ENCODE measurements at places on chromosomes 6 and 20. TPM values are rescaled to one million over a fixed set of nuclear protein-coding genes. Genes with fewer than 3 reads are reported as not detected.

The GABRR1 gene
- total RNA-seq: not detected

The PAX1 gene
- not detected for total RNA-seq

The CCM2L gene
- total RNA-seq: not detected

The LHFPL5 gene
- total RNA-seq: not detected

The PRR18 gene
- total RNA-seq: not detected

The CST2 gene
- not detected for total RNA-seq

The MRPL14 gene
- 56.1 TPM for total RNA-seq

The C6orf52 gene
- 0.65 TPM for total RNA-seq

The TP53TG5 gene
- not detected for total RNA-seq

The AKAP12 gene
- total RNA-seq: 207 TPM

The NDUFAF4 gene
- total RNA-seq: 14.4 TPM

The KHDRBS2 gene
- not detected for total RNA-seq

The MEP1A gene
- not detected for total RNA-seq

The AIF1 gene
- not detected for total RNA-seq

The TFAP2A gene
- 0.39 TPM for total RNA-seq

The RIPPLY2 gene
- total RNA-seq: under 0.01 TPM

The KATNA1 gene
- total RNA-seq: 35.8 TPM

The PRL gene
- total RNA-seq: 0.11 TPM

The MAPK13 gene
- total RNA-seq: 8.3 TPM

The FAM162B gene
- total RNA-seq: not detected

The DCDC2 gene
- total RNA-seq: not detected

The SLC35D3 gene
- not detected for total RNA-seq

The NT5DC1 gene
- 11.7 TPM for total RNA-seq

The CTCFL gene
- total RNA-seq: not detected

The TFAP2C gene
- total RNA-seq: under 0.01 TPM

The HLA-DQA1 gene
- total RNA-seq: not detected

The TAF11 gene
- total RNA-seq: 15.3 TPM

The TRPC4AP gene
- 88.6 TPM for total RNA-seq

The RSPO3 gene
- total RNA-seq: 19.3 TPM

The DDO gene
- total RNA-seq: 4.9 TPM

The GPR6 gene
- total RNA-seq: not detected

All from articular chondrocyte of knee joint (primary cell).